ENCODE measurements at places on chromosomes 11 and 22. TPM values are rescaled to one million over a fixed set of nuclear protein-coding genes. Genes with fewer than 3 reads are reported as not detected.
A peak's percentile ranks its signal among the peaks of the same experiment; 100 is the strongest.

CDC42EP2 gene
- total RNA-seq, result 15.2 TPM

OSBPL5 gene
- total RNA-seq, result 13.1 TPM

ANKRD42 gene
- 5.8 TPM for total RNA-seq

TUB gene
- 32.1 TPM for total RNA-seq

KIAA1671 gene
- total RNA-seq, result 24.0 TPM

OR4A5 gene
- not detected for total RNA-seq

MPZL3 gene
- 2.1 TPM for total RNA-seq

PES1 gene
- total RNA-seq, result 128 TPM

MYH9 gene
- 277 TPM for total RNA-seq

CD44 gene
- total RNA-seq, result 10.3 TPM

OR52N1 gene
- not detected for total RNA-seq

MYBPC3 gene
- total RNA-seq, result 0.07 TPM

- DNase-seq, result no peak
Observed at GRCh38 chr11:38672445-38672844, 2074.4 kb upstream of the RAG2 start.

DNA sequence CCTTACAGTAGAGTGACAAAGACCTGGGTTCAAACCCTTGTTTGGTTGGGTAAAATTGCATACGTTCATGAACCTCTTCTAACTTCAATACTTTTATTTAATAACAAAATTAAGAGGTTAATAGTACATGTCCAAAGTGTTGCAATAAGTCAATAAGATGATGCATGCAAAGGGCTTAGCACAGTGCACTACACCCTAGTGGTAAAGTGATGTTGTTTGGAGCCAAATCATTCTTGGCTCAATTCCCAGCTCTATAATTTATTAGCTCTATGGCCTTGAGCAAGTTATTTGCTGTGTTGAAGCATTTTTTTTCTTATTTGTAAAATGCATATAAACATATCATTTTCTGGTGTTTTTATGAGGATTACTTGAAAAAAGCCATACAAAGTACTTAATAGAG is 945.3 kb downstream of the LRRC4C start:
- no peak for DNase-seq

DNA sequence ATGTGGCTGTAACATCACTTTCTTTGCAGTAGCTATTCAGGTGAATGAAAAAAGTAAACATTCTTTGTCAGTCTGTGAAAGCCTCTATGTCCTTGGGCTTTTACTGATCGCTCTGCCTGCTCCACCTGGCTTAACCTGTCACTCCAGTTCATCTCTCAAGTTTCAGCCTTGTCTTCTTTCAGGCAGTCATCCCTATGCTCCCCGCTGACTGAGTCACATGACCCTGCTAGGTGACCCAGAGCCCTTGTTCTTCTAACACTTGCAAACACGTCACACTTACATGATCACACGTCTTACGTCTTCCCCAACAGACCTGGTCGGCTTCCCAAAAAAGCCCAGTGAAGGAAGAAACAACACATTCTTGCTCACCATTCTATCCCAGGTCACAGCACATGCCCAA is 499.3 kb upstream of the TENM4 start:
- DNase-seq, result peak; percentile 16

DNA sequence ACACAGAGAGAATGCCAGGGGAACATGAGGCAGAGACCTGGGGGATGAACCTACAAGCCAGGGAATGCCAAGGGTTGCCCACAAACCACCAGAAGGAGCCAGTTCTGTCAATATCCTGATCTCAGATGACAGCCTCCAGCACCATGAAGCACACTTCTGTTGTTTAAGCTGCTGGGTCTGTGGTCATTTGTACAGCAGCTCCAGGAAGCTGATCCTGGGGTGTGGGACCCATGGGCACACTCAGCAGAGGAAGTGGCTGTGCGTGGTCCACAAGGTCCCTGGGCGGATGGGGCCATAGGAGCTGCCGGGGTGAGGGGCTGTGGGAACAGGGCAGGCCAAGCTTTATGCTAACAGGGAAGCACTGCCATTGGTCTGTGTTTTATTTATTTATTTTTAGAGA is 12.1 kb downstream of the PPM1F start:
- DNase-seq, result no peak

DNA sequence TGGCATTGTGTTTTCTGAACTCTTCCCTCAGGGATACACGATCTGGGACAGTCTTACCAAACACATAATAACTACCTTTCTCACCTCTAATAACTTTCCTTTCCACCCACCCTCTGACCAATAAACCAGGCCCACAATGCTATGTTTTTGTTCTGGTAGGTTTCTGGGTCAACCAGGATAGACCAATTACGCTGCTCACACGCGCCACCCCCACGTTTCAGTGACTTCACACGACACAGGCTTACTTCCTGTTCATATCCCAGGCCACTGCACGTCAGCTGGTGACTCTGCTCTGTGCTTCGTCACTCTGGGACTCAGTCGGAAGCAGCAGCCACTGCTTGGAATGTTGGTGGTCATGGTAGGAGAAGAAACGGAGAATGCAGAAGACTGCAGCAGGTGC is 2.5 kb downstream of the KRTAP5-4 start:
- DNase-seq, result no peak

DNA sequence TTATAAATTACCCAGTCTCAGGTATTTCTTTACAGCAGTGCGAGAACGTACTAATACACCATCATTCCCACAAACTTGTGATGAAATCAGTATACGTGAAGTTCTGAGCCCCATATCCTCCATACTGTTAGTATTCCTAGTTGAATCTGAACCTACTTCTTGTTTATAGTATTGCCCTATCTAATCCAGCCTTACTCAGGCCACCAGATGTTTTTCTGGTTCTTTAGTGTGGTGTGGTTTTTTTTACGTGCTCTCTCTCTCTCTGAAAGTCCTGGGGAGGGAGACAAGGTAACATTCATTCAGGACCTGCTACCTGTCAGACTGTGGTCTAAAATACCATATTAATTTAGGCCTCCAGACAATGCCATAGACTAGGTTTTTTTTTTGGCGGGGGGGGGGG is 47.6 kb upstream of the TEAD1 start:
- DNase-seq, result no peak

DNA sequence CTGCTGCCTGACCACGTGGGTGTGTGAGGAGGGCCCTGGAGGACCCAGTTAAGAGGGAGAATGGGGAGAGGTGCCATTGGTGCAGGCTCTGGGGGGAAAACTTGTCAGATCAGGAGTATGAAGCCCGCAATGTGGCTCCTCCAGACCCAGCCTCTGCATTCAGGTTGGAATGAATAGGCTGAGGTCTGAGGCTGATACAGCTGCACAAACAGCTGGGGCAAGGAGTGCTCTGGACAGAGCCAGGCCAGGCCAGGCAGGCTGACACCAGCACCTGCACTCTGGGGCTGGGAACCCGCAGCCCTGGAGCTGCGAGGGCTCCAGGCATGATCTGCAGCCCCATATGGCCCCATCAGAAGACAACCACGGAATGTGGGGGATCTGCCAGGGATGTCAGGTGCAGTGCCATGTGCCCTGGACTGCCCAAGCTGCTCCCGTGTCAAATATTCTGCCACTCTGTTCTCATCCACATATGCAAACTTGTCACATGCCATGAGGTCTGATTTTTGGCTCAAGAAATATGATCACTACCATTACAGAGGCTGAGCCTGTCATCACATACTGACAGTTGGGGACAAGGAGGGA is 27.2 kb upstream of the KCNJ11 start:
- no peak for DNase-seq

- peak; percentile 69 for DNase-seq
Observed at GRCh38 chr11:128632141-128632791, 44.9 kb upstream of the ETS1 start.

DNA sequence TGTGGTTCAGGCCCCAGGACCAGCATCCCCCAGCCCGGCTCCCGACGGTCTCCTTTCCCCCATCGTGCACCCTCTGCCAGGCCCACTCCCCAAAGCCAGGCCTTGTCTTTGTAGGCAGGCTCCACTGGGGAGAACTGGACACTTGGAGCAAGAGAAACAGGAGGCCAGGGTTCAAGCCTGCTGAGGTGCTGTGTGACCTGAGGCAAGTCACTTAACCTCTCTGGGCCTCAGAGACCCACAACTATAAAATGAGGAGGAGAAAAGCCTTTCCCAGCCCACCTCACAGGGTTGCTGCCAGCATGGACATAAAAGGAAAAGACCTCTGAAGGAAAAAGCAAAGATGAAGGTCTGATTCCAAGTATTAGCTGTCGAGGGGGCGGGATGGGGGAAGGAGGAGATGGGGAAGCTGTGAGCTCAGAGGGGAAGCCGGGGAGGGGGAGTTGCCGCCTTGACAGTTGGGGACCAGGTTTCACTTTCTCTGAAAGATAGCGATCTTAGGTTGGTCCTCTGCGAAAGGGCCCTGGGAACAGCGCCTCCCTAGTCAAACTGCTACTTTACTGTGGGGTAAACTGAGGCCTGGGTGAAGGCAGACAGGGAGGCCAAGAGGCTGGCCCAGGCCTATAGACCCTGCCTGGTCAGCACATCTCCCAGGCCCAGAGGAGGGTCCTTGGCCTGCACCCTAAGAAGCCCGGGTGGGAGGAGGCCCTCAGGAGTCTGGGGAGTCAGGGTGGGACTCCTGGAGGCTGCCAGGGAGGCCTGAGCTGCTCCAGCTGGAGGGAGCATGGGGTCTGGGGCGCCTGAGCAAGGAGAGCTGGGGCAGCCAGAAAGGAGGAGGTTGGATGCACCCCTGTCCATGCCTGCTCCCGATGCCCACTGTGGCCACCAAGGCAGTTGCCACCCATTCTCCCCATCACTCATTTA is 991 bp upstream of the OSM start:
- DNase-seq, result no peak

DNA sequence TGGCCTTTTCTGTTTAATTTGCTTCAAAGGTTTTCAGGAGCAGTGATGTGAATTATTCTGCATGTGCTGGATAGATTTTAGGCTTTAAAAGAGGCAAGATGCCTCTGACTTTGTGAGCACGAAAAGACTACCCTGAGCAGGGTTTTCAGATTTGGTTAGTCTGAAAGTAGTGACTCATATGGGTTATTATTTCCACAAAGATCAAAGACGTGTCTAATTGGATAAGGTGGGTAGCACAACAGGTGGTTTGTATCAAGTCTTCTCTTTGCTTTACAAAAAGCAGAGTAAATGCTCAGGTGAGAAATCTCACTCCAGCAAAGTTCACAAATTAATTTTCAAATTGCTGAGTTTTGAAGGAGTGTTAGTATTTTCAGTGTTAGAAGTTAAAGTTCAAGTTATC is 37.6 kb upstream of the DBX1 start:
- DNase-seq, result no peak

- no peak for DNase-seq
Observed at GRCh38 chr22:30260276-30260675, 6.4 kb downstream of the OSM start.

- DNase-seq, result no peak
Observed at GRCh38 chr22:23709107-23709506, 18.3 kb downstream of the RGL4 start.

GRCh38 chr11:134098566-134099184 is 29.8 kb downstream of the JAM3 start:
- DNase-seq, result no peak

- no peak for DNase-seq
Observed at GRCh38 chr11:104934594-104934993, 33.8 kb downstream of the CASP4 start.

DNA sequence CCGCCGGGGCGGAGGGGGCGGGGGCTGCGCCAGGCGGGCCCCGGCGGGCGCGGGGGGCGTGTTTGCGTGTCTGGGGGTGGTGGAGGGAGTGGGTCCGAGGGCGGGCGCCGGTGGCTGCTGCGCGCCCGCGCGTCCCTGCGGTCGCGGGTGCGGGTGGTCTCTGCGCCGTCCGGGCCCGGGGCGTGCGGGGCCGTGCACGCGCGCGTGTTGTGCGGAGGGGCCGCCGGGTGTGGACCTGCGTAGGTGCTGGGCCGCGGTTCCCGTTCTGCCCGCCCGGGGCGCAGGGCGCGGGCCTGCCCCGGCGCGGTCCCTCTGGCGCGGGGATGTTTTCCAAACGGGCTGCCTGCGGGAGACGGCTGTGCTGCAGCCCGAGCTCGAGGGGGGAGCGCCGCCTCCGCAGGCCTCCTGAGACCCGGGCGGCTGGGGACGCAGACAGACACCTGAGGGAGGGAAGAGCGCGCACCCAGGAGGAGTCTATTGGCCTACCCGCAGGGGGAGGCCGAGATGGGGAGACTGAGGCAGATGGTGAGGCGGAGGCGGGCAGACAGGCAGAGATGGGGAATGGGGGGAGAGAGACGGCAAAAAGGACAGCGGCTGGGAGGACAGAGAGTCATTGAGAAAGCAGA is 442 bp downstream of the PELI3 start:
- peak; percentile 57 for DNase-seq

DNA sequence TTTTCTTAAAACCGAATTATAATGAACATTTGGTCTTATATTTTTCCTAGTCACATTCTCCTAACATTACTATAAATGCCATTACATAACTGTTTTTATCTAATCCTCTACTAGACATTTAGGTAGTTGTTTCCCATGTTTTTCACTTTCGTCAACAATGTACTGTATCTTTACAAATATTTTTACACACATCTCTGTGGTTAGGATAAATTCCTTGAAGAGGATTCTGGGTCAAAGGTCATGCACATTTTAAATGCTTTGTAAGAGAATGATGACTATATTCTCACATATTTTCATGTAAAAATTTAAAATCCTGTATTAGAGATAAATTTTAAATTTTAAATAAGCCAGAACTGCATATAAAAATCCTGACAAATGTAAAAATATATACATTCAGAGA is 61.3 kb upstream of the CLNS1A start:
- no peak for DNase-seq

GRCh38 chr11:86918973-86919372 is 36.2 kb downstream of the FZD4 start:
- DNase-seq, result no peak

DNA sequence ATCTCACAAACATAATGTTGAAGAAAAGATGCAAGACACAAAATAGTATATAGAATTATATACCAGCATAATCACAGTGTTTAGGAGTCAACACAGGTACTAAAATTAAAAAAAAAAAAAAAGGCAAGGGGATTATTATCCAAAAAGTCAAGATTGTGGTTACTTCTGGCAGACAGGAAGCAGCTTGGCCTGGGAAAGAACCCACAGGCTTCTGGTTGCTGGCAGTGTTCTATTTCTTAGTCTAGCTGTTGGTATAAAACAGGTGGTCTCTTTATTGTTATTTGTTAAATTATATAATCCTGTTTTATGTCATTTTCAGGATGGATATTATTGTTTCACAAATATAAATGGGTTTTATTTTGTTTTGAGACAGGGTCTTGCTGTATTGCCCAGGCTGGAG is 54.0 kb downstream of the C11orf58 start:
- no peak for DNase-seq

GRCh38 chr11:125903711-125904659 is at the start of gene DDX25:
Gene DDX25 (plus strand): TSS chr11:125904508. CDS start chr11:125904518, 10 bp downstream.
- peak; percentile 78 for DNase-seq

DNA sequence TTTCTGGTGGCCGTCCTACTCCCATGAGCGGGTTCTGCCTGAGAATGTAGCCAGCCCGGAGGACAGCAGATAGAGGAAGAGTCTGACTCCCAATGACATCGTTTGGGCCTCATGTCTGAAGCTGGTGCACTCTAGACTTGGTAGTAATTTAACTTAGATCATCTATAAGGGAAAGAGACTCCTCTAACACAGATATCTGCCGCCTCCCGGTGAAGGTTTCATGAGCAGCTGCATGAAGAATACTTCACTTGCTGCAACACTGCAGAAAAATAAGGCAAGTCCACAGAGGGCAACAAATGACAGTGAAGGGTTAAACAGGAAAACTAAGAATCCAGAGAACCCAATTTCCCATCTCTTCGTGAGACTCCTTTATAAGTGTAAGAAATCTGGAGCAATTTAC is 5.9 kb upstream of the ARL2 start:
- no peak for DNase-seq

- DNase-seq, result no peak
Observed at GRCh38 chr22:35839841-35840301, 122.2 kb downstream of the APOL5 start.
